ENCODE measurements at places on chromosomes 7 and 10. TPM values are rescaled to one million over a fixed set of nuclear protein-coding genes. Genes with fewer than 3 reads are reported as not detected.
A peak's percentile ranks its signal among the peaks of the same experiment; 100 is the strongest.

ARID5B gene
- 1.8 TPM for total RNA-seq

UNCX gene
- total RNA-seq, result not detected

GRCh38 chr10:23174074-23174976, 17.8 kb upstream of the PTF1A start:
- peak; percentile 46 for DNase-seq

DNA sequence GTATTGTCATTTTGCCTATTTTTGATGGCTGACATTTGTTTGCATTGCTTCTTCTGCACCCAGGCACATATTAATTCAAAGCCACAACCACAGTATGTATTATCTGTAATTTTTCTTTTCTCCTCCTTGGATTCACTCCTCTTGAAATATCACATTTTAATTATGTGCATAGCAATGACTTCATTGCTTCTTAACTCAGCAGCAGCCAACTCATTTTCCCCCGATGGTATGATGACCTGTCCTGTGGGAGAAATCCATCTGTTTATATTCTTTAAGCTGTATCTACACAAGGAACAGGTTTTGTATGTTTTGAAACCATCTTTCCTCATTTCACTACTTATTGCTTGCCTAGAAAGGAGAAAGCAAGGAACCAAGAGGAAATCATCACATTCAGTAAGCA, 588.8 kb downstream of the INHBA start:
- DNase-seq, result no peak

DNA sequence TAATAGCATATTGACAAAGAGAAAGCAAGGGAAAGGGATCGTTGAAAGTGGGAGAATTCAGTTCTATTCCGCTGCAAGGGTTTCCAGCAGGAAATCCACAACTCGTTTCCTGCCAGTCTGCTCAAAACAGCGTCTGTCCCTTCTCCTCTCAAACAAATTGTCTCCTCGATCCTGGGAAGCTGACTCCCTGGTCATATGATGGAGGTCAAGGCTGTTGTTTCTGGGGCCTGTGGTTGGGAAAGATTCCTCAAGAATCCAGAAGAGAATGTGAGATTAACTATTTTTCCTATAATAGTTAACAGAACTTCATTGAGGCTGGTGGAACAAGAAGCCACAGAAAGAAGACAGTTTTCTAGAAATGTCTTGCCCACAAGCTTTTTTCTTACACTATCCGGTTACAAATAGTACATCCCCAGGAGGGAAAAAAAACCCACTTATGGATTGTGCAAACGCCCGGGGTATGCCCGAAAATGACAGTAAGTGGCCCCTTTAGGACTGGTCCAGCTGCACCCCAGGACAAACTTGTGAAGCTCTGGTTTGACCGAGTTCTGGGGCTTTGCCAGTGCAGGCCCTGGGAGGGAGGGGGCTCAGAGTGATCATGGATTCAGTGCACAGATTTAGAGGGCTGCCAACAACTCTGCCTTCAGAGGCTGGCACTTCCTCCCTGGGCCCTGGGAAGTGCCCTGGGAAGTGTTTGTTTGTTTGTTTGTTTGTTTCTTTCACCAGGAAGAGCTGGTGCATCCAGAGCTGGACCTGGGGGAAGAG, 49.4 kb upstream of the CTBP2 start:
- DNase-seq, result no peak

- DNase-seq, result no peak
Measured at GRCh38 chr10:71380841-71381240, 15.9 kb upstream of the CDH23 start.

ACBD7 gene
- 68.7 TPM for total RNA-seq

DNA sequence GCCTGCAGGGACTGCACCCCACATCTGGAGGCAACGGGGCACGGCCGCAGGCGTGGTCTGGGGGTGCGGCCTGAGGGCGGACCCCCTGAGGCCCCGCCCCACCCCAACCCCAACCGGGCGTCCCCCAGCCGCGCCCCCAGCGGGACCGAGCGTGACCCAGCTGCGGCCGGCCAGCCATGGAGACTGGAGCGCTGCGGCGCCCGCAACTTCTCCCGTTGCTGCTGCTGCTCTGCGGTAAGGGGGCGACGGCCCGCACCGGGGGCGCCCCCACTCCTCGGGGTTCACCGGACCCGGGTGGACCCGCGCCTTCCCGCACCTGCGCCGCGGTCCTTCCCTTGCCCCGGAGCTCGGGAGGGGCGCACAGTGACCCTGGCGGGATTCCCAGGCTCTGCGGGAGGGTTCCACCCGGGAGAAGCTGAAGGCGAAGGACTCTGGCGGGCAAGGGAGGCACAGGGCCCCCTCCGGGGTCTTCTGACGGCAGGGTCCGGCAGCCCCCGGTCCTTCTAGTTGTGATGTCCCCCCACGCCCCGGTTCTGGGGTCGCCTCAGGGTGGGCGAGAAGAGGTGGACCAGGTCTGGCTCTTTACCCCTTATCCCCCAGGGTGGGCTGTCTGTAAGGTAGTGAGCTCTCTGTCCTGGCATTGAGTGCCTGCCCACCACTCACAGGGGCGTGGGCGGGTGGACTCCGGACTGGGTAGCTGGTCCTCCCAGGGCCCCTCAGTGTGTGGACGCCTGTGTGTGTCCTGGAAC, at the start of gene RAMP3:
Gene RAMP3, plus strand, starts transcription at position 139 of the 749 bp plus-strand sequence. Its CDS starts 38 bp downstream, at position 177.
- peak; percentile 60 for DNase-seq

PDIA4 gene
- 171 TPM for total RNA-seq

GBX1 gene
- total RNA-seq, result not detected

ZNF138 gene
- total RNA-seq, result 32.6 TPM
